NCI-H2081 (cell line): ENCODE measurements at places on chromosomes 6 and 20.

DNA sequence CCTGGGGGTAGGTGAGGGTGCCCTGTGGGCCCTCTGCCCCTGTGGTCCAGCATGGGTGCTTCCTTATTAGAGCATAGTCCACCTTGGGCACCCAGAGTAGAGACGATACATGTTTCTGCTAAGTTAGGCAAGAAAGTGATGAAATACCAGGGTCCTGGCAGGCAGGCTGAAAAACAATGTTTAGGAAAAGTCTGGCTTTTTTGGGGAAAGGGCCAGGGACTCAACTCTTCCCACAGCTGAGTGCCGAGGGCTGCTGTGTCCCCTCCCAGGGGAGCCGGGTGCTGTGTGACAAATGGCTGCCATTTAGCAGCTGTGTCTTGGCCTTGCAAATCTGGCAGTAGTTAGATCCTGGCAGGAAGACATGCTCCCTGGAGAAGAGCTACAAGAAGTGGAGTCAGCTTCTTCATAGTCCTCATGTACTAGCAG, 61.5 kb downstream of the RREB1 start:
- no peak for DNase-seq

- DNase-seq, result peak; percentile 49
These were observed 88.9 kb upstream of the ELOVL5 start for GRCh38 chr6:53437557-53438202.

DNA sequence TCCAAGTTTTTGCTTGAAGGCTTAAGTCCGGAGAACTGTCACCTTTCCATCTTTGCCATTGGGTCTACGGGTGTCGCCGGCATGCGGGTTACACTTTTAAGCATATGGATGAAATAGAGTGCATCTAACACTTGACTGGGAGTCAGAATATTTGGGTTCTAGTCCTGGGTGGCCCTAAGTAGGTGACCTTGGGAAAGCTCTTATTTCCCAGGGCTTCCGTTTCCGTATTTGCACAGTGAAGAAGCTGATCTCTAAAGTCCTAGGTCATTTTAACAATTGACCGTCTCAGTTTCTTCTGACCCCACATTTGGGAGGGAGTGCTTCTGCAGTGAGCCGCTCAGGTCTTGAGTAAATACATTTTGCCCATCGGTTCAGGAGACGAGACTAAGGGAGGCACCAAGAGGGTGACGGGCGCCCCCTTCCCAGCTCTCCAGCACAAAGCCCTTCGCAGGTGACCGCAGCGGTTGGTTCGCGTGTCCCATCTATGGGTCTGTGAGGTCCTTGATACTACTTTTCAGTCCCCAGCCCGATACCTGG, 651 bp upstream of the BLTP3A start:
- DNase-seq, result peak; percentile 42

DNA sequence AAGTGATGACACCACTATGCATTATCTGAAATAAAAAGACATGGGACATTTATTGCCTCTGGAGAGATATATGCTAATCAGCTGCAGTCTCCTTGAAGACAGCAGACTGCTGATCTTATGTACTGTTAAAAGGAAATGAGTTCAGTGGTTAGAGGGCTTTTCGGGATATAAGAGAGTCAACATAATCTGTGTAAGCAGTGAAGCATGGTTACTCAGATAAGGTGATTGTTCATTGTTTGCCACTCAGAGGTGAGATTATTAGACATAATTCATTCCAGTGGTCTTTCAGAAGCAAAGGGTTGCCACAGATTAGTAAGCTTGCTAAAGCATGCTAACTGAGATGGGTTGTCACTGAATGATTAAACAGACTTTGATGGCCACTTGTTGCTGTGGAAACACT, 1450.7 kb upstream of the ADGRB3 start:
- DNase-seq, result no peak

- no peak for DNase-seq
These were observed 29.2 kb downstream of the MOCS1 start for GRCh38 chr6:39904946-39905639.

GRCh38 chr6:138287144-138287955, 69.1 kb upstream of the PBOV1 start:
- peak; percentile 21 for DNase-seq

GRCh38 chr6:1179571-1180459, 132.1 kb upstream of the FOXQ1 start:
- DNase-seq, result no peak

DNA sequence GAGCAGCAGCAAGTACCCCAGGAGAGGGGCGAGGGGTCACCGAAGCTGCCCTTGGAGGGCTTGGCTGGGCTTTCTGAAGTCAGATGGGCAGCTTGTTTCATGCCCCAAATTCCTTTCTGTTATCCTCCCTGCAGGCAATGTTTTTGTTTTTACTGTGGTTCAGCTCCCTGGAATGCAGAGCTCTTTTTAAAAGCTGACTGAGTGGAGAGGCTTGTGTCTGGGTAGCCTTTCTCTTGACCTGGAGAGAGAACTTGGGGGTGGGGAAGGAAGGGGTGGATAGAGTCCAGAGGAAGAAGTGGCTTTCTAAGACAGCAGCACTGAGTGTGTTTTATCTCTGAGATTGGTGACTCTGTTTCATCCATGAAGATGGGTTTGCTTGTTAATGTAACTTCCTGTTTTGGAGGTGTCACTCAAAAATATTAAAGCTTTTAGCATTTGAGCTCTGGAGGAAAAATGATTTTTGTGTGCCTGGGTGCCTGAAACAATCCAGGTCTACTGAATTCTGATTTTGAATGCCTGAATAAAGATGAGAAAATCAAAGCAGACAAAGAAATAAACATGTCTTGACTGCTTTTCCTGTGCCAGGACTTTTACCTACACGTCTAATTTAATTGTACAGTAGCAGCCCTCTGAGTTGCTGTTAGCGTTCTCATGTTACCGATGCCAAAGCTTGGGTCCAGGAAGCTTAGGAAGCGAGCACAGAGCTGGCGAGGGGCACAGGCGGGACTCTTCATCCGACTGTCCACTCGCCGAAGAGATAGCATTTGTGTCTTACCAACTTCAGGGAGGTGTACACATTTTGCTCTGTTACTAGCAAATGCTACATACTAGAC, 78.2 kb upstream of the EEF1E1 start:
- DNase-seq, result no peak

DNA sequence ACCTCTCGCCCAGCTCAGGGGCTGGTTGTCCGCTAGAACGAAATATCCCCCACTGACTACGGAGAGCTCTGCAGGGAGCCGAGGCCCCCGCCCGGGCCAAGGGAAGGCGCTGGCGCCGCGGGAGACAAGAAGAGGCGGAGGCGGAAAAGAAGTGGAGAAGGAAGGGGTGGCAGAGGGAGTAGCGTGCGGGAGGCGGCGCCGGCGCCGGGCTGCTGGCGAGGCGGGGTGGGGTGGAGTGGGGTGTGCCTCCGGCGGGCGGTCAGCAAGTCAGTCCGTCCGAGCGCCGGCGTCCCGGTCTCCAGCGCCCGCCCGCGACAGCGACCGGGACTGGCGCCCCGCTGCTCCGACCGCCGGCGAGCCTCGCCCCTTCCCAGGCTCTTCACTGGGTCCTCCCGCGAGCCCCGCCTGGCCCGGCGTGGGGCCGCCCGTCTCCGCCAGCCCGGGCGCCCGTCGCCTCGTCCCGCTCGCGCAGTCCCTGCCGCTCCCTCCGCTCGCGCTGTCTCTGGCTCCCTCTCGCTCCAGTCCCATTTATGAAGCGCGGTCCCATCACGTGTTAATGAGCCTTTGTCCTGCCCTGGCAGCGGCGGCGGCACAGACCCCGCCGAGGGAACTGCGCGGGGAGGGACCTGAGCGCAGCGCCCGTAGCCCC, at the start of gene CNR1:
CNR1 (minus strand) TSS at position 504 of the 649 bp plus-strand sequence. CDS start 21,073 bp downstream, outside the sequence.
- DNase-seq, result peak; percentile 62

- DNase-seq, result peak; percentile 64
These were observed 36.4 kb upstream of the SLC17A4 start for GRCh38 chr6:25717866-25718740.
